NCI-H2081 treated with DMSO at 0.1 percent for 48 hours (cell line): ENCODE measurements at places on chromosomes 5 and 9.

DNA sequence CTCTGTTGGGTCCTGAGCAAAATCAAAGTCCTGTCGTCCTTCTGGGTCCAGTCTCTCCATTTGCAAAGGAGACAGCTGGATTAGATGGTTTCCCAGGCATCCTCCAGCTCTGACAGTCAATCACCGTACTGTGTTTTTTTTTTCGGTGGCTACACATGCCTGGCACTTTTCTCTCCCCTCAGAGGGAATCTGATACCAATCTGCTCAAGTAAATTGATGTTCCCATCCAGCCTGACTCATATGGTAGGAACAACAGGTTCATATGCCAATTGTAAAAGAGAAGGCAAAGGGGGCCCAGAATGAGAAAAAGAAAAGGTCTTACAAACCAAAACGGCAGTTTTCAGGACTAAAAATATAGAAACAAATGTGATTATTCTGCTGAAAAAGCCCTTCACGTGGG, 1.2 kb downstream of the FBXO10 start:
- DNase-seq: no peak

DNA sequence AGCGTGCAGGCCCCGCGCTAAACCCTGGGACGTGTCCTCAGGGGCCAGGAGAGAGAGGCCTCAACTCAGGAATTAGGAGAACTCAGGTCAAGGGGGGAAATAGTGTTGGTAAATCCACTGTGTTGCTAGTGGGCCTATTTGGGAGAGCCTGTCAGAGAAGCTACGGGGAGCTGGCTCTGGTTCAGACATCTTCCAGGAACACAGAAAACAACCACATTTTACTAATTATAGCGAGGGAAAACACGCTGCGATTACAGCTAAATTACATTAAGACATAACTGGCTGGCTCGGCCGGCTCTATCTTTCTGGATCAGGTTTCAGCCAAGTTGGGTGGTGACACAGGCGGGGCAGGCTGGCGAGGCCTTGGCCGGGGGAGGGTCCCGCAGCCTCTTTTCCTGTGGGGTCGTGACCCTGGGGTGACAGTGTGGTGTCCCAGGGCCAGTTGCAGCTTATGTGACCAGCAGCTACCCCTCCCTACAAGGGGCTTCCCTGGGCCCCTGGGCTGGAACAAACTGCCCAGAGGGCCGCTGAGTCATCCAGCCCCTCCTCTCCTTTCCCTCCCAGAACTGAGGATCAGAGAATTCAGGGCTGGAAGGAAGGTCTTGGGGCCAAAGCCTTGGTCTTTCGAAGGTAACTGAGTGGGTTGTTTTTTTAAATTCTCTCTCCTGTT, 75.1 kb downstream of the FGF18 start:
- DNase-seq: no peak

GRCh38 chr5:157295247-157295646, 29.3 kb downstream of the CYFIP2 start:
- peak; percentile 87 for DNase-seq

- DNase-seq: no peak
These were observed 15.7 kb upstream of the AIF1L start for GRCh38 chr9:131080589-131080988.

- no peak for DNase-seq
These were observed 57.1 kb upstream of the IZUMO3 start for GRCh38 chr9:24602693-24603352.

DNA sequence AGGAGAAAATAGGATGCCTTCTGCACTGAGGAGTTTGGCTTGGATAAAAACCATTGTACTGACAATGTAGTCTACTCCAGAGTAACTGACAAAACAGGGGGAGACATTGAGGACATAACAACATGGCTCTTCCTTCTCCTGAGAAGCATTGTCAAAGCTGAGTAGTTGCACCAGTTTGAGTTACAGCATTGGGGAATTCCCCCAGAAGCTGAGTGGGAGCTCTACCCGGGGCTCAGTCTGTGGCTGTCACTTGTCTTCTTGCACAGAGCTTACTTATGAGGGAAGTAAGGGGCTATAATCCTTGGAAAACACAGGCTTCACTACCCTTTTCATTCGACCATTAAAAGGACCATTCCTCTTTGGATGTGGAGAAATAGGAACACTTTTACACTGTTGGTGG, 21.2 kb downstream of the HSPB3 start:
- no peak for DNase-seq

DNA sequence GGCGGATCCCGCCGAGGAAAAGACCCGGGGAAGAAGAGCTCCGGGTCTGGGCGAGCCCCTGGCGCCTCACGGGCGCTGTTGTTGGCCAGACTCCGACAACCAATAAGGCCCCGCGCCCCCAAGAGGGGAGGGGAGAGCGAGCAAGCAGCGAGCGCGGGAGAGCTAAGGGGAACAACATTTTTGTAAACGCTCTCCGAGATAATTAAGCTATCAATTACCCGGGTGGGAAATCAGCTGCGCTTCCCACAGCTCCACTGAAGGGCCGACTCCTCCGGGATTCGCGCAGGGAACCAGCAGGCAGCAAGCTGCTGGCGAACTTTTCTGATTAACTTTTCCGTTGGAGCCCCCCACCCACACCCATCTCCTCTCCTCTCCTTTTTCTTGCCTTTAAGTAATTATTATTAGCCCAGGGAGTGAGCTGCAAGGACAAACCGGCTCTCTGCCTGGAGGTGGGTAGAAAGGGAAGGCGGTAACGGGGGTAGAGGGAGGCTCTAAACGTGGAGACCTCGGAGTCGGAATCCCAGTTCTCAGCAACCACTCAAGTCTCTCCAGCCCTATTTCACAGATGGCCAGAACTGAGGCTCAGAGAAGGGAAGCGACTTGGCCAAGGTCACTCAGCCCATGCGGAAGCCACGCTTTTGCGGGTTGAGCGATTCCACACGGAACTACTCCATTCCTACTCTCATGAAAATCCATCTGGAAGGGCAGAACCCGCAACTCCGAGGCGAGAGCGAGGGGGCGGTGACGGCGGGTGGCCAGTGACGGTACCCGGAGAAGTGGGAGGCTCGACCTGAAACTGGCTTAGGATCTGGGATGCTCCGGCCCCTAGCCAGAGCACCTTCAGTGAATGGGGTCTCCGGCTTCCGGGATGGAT, 1.3 kb downstream of the ASTN2 start:
- DNase-seq: no peak

DNA sequence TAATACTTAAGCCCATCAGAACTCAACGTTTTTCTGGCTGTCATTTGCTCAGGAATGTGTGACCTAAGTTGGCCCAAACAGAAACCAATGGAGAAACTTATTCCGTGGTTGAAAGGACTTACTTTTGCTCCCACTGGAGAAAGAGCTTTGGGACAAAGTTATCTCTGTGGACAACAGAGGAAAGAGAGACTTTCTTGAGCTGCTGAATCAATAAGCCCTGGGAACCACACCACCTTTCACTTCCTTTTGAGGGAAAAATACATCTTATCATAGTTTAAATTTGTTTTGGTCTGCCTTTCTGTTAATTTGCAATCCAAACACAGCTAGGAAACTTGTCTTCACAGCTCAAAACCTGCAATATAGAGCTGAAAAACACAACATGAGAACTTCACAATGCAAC, 62.8 kb upstream of the VCAN start:
- no peak for DNase-seq

DNA sequence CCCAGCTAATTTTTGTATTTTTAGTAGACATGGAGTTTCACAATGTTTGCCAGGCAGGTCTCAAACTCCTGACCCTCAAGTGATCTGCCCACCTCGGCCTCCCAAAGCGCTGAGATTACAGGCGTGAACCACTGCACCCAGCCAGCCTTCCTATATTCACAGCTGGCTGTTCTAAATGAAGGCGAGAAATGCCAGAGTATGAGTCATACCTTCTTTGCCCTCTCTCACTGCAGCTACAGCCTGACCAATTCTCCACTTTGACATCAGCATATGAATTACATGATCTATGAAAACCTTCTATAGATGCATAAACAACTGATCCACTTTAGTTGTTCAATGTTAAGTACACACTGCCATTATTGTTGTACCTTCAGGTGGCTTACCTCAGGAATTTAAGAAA, 14.5 kb downstream of the APTX start:
- DNase-seq: no peak

DNA sequence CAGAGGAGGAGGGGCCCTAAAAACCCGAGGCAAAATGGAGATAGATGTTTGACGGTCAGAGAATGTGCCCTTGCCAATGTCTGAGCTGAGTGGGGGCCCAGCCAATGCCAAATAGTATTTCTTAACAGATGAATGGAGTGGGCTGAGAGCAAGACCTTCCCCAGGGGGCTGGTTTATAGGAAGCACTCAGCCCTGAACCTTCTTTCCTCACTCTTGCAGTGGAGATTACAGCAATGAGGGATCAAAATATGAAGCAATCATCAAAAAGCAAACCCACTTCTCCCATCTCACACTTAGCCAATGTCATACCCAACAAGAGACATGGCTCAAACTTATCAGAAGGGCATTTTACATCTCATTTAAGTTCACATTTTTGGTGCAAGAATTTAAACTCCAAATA, 350.3 kb downstream of the GADD45G start:
- no peak for DNase-seq

GRCh38 chr5:157571357-157571827, 4.2 kb downstream of the ADAM19 start:
- DNase-seq: no peak

GRCh38 chr5:5880077-5880763, 457.7 kb downstream of the ICE1 start:
- DNase-seq: no peak

DNA sequence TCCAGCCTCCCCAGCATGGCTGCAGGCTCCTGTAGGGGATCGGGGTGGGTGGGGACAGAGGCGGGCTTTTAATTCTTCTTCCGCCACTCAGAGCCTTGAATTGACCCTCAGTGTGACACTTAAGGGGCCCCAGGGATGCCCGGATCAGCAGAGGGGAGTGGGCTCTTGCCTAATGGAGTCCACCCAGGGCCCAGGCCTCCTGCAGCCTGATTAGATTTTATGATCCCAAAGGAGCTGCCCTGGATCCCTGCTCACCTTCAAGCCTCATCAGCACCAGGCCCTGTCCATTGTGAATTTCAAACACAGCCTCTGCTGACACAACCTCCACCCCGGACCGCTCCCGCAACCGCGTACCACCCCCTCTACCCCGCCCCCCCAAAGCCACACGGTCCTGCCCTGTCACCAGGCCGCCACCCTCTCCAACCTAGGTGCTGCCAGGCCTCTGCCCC, 214.1 kb upstream of the IER5L start:
- no peak for DNase-seq

GRCh38 chr5:135604056-135604455, 25.3 kb upstream of the CXCL14 start:
- DNase-seq: no peak

DNA sequence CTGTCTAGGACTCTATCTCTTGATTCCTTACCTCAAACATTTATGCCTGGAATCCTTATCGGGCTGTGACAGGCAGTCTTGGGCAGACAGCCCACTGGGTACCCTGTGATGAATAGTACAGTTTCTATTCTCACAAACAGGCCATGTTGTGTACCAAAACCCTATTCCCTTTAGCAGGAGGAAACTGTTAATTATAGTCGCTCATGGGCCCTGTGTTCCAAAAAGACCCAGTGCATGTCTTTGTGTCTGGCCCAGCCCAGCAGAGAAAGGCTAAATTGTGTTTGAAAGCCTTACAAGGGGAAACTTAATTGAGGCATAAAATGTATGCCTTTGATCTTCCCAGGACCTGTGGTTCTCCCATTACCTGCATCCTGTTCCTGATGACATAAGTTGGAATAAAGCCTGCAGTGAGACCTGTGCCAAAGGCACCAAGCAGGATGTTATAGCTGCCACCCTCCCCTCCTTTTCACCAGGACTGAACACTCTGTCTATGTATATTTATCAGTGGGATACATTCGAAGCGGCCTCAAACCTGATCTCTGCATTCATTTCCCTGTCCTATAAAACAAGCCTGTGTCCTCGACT, 43.3 kb downstream of the TLR4 start:
- peak; percentile 90 for DNase-seq

- no peak for DNase-seq
These were observed 500.7 kb downstream of the CETN3 start for GRCh38 chr5:89908876-89909275.

GRCh38 chr9:123957168-123957721, 27.3 kb upstream of the DENND1A start:
- DNase-seq: no peak

- no peak for DNase-seq
These were observed 14.9 kb downstream of the CD180 start for GRCh38 chr5:67181648-67182221.

DNA sequence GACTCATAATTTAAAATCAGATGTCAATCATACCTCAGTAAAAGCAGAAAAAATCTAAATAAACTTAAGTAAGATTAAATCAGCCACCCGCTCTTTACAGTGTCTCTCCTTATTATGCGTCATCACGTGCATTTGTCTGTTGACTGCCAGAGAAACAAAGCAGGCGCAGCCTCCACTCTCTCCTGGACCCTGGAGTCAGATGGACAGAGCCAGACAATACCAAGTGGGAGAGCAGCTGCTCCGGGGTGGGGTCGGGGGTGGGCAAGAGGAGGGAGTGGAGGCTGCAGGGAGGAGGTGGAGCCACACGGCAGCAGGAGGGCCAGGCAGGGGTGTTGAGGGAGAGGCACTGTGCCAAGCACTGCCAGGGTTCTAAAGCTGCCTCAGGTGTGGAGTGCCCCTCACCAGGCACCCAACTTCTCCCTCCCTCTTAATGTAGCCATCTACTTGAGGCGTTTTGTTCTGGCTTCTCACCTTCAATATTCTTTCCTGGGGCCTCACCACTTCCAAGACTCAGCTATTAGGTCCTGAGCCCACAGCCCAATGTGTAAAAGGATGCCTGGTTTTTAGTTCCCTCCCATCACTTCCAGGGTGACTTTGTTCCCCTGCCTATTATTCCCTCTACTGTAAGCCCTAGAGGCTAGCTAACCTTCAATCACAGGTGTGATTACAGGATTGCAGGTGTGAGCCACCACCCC, 96.3 kb downstream of the GLDC start:
- DNase-seq: no peak

- DNase-seq: no peak
These were observed 119.7 kb downstream of the FANCC start for GRCh38 chr9:95197692-95198271.

- DNase-seq: no peak
These were observed 122.8 kb upstream of the TNPO1 start for GRCh38 chr5:72693546-72694205.

- no peak for DNase-seq
These were observed 278.3 kb upstream of the TUT7 start for GRCh38 chr9:86632537-86632936.

DNA sequence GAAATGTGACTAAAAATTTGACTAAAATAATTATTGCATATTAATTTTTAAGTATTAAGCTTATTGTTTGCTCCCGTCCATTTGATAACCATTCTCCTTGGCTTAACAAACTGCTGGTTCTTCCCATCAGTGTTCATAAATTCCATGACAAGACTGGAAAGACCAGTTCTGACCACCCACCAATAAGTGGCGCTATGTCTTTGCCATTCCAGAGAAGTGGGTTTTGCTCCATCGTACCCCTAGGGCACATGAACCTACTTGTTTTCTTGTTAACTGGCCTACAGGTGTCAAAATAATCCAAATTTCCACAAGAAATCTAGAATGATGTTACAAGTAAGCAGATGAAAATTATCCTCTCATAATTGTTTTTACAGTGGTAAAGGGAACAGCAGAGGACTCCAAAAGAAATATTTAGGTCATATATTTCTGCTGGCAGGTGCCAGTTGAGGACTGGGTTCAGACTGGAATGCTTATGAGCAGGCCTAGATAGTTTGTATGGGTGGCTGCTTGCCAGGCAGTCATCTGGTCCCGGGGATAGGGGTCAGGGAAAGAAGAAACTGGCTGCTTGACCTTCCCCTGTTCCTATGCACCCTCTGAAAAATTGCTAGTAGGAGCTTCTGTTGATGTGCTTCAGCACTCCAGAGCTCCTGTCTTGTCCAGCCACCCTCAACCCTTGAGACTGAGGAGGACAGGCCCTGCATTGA, 283.1 kb upstream of the ADAMTSL1 start:
- DNase-seq: no peak

- DNase-seq: no peak
These were observed 215.4 kb downstream of the GLIS3 start for GRCh38 chr9:4084435-4084818.
